ENCODE measurements at places on chromosomes 4 and X.

- no peak for DNase-seq
Measured at GRCh38 chrX:138945219-138945618, 233.7 kb upstream of the FGF13 start.

GRCh38 chrX:123340696-123341095, 156.6 kb downstream of the GRIA3 start:
- DNase-seq = no peak

DNA sequence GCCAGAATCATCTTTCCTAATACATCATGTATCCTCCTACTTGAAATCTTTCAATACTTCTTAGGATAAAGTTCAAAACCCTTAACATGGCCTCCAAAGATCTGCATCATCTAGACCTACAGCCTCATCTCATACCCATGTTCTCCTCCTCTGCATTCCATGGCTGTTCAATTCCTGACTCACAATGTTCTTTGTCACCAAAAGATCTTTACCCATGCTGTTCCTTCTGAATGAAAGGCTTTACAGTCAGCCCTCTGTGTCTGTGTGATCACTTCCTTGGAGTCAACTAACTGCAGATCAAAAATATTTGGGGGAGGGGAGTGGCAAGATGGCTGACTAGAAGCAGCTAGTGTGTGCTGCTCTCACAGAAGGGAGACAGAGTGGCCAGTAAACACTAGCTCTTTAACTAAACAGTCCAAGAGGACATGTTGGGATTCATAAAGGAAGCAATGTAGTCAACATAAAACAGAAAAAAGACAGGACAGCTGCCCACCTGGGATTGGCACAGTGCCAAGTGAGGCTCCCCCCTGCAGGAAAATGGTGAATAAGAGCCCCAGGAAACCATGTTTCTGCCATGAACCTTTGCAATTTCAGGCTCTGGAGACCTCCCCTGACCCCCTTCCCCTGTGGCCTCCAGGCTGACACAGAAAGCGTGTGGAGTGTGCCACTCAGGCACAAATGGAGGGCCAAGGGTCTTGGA, 31.9 kb downstream of the CBR4 start:
- no peak for DNase-seq

DNA sequence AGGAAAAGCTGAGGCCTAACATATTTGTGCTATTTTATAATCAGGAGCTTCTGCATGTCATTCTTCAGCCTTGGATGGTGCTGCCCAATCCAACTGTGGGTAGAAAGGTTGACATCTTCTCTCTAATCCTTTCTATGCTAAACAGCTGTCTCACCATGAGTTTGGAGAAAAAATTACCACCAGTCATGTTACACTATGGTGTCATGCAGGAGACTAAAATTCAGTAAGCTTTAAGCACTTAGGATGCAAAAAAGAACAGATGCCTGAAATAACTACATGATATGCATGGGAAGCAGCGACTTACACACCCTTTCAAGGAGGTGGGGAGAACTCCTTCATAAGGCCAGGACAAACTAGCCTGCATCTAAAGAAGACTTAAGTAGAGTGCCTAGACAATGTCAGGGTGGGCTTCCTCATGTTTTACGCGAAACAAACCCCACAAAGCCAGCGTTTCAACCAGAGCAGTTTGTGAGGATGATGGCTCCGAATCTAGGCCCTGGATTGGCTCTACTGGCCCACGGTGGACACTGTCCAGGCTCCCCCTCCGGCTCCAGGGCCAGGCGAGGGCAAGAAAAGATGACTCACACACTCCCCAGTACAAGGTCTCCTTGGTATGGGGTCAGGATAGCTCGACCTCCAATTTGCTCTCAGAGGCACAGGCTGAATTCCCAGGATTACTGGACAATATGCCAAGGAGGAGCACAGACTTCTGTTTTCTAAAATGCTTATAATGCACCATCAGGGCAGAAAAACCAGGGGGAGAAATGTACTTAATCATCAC, 45.1 kb downstream of the STX18 start:
- DNase-seq = no peak

DNA sequence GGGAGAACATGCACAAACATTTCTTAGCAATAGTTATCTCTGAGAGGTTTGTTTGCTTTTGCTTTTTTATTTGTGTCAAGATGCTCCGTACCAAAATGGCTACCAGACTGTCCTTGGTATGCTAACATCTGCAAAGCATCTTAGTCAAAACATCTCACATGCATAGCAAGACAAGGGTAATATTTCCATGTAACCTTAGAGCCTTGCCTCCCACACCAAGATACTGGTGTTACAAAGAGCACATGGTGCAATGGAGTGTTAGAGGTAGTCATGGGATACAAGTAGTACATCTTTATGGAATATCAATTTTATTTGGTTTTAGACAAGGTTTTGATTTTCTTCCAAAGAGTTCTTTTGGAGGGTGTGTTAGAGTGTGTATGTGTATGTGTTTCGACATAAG, 109.7 kb downstream of the NR3C2 start:
- no peak for DNase-seq

GRCh38 chrX:136176399-136176825, 29.1 kb downstream of the FHL1 start:
- no peak for DNase-seq

GRCh38 chr4:2689825-2690700, 66.1 kb downstream of the TNIP2 start:
- peak; percentile 68 for DNase-seq

DNA sequence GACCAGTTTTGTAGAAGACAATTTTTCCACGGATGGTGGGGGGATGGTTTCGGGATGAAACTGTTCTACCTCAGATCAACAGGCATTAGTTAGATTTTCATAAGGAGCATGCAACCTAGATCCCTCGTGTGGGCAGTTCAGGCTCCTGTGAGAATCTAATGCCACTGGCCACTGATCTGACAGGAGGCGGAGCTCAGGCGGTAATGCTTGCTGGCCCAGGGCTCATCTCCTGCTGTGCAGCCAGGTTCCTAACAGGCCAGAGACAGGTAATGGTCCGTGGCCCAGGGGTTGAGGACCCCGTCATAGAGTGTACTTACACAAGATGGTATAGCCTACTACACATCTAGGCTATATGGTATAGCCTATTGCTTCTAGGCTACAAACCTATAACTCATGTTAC, 7.0 kb downstream of the TEX11 start:
- DNase-seq = no peak

- DNase-seq = no peak
Measured at GRCh38 chr4:116357758-116358157, 727.6 kb downstream of the TRAM1L1 start.

DNA sequence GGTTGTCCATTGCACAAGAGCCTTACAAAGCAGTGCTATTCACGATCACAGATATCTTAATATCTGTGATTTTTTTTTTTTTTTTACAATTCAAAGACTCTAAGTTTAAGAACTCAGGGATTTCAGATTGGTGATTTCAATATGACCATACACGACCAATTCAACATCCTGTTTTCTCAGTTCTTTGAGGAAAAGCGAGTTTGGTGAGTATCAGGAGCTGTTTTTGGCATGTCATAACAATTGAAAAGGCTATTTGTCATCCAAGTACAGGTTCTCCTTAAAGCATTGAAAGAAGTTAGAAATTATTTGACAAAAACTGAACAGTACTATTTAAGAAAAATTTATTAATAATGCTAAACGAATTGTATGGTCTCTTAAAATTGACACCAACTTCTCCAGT, 9.1 kb upstream of the ARHGEF6 start:
- no peak for DNase-seq

GRCh38 chrX:152960115-152960514, 33.8 kb downstream of the PNMA5 start:
- no peak for DNase-seq

DNA sequence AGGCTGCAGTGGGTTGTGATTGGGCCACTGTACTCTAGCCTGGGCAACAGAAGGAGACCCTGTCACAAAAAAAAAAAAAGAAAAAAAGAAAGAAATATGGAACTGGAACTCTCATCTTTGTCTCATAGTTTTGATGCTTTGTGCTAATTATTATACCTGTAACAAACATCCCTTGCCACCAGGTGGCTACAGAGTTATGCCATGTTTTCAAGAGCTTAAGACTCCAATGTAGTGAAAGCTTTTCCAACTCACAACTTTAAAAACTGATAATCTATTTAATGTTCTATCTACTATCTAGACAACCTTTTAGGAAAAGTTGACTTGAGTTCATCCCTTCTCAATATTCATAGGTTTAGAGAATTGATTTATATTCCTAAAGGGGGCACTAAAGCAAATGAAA, 42.4 kb downstream of the HTR2C start:
- no peak for DNase-seq

- no peak for DNase-seq
Measured at GRCh38 chrX:40327085-40327484, 229.3 kb upstream of the BCOR start.

- DNase-seq = no peak
Measured at GRCh38 chr4:54224996-54225597, 4.0 kb upstream of the PDGFRA start.

DNA sequence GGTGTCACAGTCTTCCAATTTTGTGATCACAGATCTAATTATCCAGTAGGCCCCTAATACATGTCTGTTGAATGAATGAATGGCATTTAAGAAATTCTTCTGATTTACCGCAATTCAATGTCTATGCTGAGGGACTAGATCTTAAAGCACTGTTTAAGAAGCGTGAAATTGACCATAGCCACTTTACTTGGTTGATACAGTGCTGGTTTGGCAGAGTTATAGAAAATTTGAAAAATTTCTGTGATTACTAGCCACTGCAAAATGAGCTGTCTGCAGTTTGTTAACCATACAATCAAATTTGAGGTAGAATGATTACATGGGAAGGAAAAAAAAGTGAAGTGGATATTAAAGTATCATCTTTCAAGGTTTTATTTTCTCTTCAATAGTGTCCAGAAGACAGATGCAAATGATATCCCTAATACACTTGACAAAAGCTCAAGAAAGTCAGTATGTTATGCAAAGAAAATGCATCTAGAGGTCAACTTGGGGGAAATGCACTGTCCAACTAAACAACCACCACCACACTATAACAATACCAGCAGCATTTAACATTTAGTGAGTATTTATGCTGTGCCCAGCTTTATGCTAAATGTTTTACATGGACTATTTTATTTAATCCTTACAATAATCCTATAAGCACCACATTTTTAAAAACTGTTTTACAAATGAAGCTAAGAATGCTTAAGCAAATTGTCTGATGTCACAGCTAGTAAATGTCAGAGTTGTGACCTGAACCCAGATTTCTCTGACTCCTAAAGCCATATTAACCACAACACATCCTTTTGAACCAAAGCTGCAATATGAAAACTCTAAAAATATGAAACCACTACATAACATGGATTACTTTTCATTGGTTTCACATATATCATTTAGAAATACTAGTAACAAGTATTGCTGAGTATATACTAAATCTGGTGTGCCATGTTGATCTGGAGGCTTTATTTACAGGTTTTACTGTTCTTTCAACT, 217.9 kb upstream of the MAB21L2 start:
- DNase-seq = no peak

DNA sequence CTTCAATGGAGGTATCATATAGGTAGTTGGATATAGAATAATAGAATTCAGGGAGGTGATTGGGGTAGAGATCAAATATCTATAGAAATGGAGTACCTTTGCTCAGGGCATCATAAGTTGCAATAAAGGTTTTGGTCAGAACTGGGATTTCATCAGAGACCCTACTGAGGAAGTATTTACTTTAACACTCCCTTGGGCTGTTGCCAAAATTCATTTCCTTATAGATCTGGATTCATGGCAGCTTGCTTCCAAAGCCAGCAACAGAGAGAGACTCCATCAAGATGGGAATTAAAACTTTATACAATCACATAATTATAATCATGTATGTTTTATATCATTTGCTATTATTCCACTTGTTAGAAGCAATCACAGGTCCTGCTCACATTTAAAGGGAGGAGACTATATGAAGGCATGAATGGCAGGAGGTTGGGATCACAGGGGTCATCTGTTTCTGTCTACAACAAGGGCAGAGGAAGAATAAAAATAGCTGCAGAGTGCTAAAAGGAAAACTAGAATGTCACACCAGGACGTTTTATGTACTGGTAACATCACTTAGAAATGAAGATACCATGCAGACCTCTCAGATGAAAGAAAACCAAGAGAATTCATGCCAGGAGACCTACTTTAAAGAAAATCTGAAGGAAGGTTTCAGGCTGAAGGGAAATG, 902.1 kb upstream of the LCORL start:
- DNase-seq = no peak

DNA sequence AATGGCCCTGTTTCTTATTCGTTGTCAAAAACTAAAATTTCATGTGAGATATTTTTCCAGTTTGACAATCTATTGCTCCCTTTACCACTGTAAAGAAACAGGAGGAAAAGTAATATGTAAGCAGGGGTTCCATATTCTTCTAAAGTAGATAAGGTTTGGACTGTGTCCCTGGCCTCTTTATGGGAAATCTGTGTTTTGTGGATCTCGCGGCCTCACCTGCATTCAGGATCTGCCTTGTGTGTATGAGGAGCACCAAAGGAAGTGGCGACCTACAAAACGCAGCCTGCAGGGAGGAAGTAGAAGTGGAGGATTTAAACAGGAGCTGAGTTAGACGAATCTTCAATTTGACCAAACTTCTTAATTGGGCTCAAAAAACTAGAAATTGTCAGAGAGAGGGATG, 67.0 kb downstream of the RASGEF1B start:
- no peak for DNase-seq

GRCh38 chr4:163613383-163613782, 118.9 kb downstream of the TMA16 start:
- no peak for DNase-seq

DNA sequence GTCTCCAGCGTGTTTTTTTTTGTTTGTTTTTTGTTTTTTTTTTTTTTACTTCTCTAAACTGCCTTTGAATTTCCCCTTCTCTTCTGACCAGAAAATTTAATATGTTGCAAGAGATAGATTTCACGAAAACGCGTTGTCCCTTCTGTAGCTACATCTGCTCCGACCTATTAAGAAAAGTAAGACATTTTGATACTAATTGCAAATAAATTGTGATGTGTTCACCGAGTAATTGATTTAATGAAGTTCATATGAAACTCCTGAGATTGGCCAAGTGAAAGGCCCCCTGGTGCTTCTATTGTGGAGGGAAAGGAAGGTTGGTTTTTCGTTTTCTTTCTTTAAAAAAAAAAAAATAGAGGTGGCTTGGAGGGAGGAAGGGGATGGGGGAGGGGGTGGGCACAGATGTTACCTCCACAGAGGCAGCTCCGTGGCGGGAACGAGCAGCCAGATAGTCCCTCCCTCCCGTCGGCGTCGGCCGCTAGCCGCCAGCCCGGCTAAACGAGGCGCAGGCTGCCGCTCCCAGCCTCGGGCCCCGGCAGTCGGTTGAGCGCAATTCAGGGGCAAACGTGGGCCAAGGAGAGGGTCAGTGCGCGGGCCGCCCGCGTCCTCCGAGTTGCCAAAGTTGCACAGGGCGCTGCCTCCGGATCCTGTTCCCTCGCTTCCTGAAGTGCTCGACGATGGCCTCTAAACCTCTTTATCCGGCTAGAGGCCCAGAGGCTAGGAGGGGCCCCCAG, 139.1 kb upstream of the ZIC3 start:
- no peak for DNase-seq
